Activated naive CD8-positive, alpha-beta T cell treated with anti-CD3 and anti-CD28 coated beads, Interleukin-2, amount 10 ng/mL, durations not matched to agents 7 days and 5 days (primary cell): ENCODE measurements at places on chromosomes 2 and 18. TPM values are rescaled to one million over a fixed set of nuclear protein-coding genes. Genes with fewer than 3 reads are reported as not detected.

DNA sequence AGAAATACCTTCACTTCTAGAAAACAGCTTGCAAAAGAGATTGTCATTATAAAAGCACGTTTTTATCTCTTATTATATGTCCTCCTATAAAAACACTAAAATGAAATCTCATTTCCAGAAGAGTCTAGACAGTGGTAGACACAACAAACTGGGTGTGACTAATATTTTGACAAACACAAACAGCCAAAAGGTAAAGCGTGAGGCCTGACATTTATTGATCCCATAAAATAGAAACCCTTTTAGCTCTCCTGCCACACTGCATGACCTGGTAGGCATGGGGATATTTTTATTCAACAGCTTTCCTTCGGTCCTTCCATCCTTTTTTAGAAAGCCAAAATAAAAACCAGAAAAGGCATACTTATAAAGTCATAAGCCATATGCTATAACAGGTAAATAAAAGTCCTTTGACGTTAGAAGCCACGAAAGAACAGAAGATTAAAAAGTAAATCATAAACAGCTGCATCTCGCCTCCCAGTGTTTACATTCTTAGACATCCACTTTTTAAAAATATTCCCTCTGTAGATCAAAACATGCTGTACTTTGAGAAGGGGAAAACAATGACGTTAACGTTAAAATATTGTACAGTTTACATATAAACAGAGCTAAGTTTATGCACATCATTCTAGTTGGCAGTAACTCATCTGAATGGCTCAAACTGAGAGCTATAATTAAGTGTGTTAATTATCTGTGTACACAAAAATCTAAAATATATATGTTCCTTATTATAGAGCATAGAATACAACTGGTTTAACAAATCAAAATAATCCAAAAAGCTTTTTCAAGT is 44.6 kb downstream of the IRS1 start:
- no peaks in the 10 kb centered on the region for H3K27me3 ChIP-seq
- H3K27ac ChIP-seq, result no peak overlapping the region
- H3K36me3 ChIP-seq, result peaks cover 1% of the 10 kb centered on the region
- H3K4me1 ChIP-seq, result peaks cover 2% of the 10 kb centered on the region

DNA sequence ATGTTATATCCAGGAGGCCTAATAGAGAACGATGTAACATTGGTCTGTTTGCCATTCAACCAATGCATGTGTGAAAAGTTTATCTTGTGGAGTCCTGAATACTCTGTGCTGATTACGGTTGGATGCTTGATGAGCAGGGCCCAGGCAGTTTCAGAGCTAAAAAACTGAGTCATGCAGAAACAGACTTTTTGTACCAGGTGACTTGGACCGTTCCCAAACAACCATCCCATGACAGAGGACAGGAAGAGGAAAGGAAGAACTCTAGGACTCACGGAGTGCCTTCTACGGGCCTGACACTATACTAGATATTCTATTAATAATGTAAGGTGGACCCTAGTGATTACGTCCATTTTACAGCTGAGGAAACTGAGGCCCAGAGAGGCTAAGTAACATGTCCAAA is 142.1 kb downstream of the ARHGAP28 start:
- no peak overlapping the region for H3K27ac ChIP-seq
- no peak overlapping the region for H3K4me3 ChIP-seq
- no peaks in the 10 kb centered on the region for H3K27me3 ChIP-seq
- H3K36me3 ChIP-seq, result no peaks in the 10 kb centered on the region
- no peak for DNase-seq

DNA sequence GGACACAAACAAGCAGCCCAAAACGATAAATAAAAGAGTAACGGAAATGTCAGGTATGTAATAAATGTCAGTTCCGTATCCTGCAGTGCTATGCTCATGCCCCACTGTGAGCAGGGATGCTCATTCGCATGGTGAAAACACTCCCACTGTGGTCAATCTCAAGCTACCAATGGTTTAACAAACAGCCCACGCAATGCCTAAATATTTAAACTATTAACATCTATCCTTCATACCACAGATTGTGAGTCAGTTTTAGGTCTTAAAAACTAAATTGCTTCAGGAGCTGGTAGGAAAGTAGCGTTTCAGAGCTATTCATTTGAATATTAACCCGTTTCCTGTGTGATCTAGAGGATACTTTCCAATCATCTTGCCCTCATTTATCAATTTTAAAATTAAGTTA is 207.4 kb downstream of the TCF4 start:
- no peaks in the 10 kb centered on the region for H3K4me1 ChIP-seq
- no peak overlapping the region for H3K4me3 ChIP-seq
- DNase-seq, result no peak
- no peaks in the 10 kb centered on the region for H3K27me3 ChIP-seq
- H3K27ac ChIP-seq, result no peak overlapping the region
- no peaks in the 10 kb centered on the region for H3K36me3 ChIP-seq

DNA sequence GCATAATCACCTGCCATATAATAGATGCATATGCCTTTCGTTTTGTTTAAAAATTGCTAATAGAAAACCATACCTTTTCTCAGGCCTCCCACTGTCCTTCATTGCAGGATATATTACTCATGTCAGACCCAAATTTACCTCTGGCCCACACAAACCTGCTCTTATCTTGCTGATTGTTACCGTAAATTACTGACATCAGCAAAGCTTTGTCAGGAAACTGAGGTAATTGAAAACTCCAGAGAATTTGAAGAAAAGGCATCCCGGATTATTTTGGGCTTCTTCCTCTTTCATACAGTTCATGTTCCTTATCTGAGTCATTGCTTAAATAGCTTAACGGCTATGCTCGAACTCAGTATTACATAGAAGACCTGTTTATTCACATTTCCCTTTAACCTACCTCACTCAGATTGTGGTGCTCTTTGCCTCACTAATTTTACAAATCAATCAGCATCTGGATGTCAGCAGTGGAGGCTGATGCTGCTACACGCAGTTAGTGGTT is 145.7 kb downstream of the ZEB2 start:
- no peak overlapping the region for H3K27ac ChIP-seq
- peaks cover 2% of the 10 kb centered on the region for H3K36me3 ChIP-seq
- H3K27me3 ChIP-seq, result peaks cover 13% of the 10 kb centered on the region
- no peak for DNase-seq

The TNS1 gene
- 15.1 TPM for total RNA-seq

- H3K27me3 ChIP-seq, result peaks cover 6% of the 10 kb centered on the region
- peak overlapping the region; percentile 92 for H3K27ac ChIP-seq
- peaks cover 37% of the 10 kb centered on the region for H3K4me1 ChIP-seq
- H3K4me3 ChIP-seq, result peak overlapping the region; percentile 90
- H3K36me3 ChIP-seq, result peaks cover 7% of the 10 kb centered on the region
- DNase-seq, result peak; percentile 82
Measured at GRCh38 chr2:12716032-12716281, 779 bp upstream of the TRIB2 start.

GRCh38 chr18:79010802-79011201 is 31.2 kb downstream of the SALL3 start:
- peaks cover 3% of the 10 kb centered on the region for H3K27me3 ChIP-seq
- no peak for DNase-seq
- H3K27ac ChIP-seq, result no peak overlapping the region
- no peaks in the 10 kb centered on the region for H3K4me1 ChIP-seq
- H3K36me3 ChIP-seq, result no peaks in the 10 kb centered on the region

DNA sequence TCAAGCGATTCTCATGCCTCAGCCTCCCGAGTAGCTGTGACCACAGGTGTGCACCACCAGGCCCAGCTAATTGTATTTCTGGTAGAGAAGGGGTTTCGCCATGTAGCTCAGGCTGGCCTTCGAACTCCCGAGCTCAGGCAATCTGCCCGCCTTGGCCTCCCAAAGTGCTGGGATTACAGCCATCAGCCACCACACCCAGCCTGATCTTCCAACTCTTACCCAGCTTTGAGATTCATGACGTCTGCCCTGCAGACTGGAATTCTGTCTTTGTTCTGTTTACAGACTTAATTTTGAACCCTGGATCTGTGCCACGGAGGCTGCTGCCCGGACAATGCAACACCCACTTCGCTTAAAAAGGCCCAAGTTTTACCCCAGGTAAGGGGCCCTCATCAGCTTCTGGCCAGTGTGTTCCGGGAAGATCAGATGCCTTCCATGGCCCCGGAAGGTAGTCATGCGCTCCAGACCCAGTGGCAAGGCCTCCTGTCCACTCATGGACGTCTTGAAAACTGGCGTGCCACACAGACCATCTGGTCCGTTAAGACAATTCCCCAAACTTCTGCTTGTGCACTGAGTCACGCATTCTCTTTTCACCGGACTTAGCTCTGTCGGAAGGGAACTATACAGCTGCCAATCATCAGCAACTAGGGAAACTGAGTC is 5.5 kb downstream of the PXDN start:
- no peak overlapping the region for H3K27ac ChIP-seq
- H3K36me3 ChIP-seq, result no peaks in the 10 kb centered on the region
- H3K27me3 ChIP-seq, result peaks cover 19% of the 10 kb centered on the region

The GRHL1 gene
- 0.43 TPM for total RNA-seq

- peaks cover 7% of the 10 kb centered on the region for H3K27me3 ChIP-seq
- H3K36me3 ChIP-seq, result no peaks in the 10 kb centered on the region
- no peak overlapping the region for H3K27ac ChIP-seq
- H3K4me1 ChIP-seq, result no peaks in the 10 kb centered on the region
Measured at GRCh38 chr2:128505150-128505490, 186.5 kb upstream of the HS6ST1 start.

The ADI1 gene
- 16.6 TPM for total RNA-seq

GRCh38 chr2:71685941-71686611 is 232.7 kb downstream of the DYSF start:
- DNase-seq, result no peak
- no peak overlapping the region for H3K27ac ChIP-seq
- H3K27me3 ChIP-seq, result no peaks in the 10 kb centered on the region
- H3K4me3 ChIP-seq, result no peak overlapping the region

- peaks cover 15% of the 10 kb centered on the region for H3K36me3 ChIP-seq
- H3K4me1 ChIP-seq, result peaks cover 34% of the 10 kb centered on the region
- H3K27ac ChIP-seq, result peak overlapping the region; percentile 96
Measured at GRCh38 chr18:79405781-79406575, 10.2 kb downstream of the NFATC1 start.

DNA sequence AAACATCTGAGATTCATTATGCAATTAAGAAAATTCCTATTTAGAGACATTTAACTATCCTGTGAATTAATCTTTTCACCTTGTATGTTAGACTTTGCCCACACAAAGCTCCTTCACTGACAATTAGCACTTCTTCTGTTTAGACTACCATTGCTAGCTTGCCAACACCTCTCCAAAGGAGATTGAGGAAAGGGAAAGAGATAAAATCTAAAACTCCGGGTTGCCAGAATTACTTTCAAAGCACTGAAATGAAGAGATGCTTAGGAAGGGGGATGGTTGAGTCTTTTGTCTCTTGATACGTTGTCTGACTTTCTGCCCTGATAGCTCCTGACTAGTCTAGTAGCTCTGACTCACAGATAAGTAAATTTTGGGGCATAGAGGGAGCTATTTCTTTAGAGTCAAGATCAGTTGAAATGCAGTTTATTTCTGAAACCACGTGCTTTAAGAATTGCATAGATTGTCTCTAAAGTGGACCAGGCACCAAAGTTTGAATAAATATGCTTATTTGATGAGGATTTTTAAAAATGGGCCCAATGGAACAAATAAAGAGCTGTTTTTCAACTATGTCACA is 74.1 kb upstream of the DSEL start:
- no peak overlapping the region for H3K4me3 ChIP-seq
- H3K36me3 ChIP-seq, result no peaks in the 10 kb centered on the region
- DNase-seq, result no peak
- no peak overlapping the region for H3K27ac ChIP-seq

The PDE11A gene
- not detected for total RNA-seq

DNA sequence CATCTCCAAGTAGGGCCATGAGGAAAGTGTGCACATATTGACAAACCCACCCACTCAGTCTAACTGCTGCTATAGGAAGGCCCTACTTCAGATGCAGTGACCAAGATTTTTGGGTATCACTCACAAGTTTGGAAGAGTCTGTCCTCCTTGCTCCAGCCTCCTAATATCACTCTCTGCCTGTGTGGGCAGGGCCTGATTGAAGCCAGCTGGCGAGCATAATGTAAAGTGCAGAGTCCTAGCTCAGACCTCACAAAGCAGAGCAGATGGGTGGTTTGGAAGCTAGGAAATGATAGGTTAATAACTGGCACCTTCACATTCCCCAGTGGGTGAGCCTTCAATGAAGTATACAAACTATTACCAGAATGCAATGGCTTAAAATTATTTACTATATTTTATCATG is 11.2 kb upstream of the SULT1C3 start:
- H3K4me3 ChIP-seq, result no peak overlapping the region
- no peaks in the 10 kb centered on the region for H3K36me3 ChIP-seq
- no peaks in the 10 kb centered on the region for H3K27me3 ChIP-seq
- no peak overlapping the region for H3K27ac ChIP-seq

DNA sequence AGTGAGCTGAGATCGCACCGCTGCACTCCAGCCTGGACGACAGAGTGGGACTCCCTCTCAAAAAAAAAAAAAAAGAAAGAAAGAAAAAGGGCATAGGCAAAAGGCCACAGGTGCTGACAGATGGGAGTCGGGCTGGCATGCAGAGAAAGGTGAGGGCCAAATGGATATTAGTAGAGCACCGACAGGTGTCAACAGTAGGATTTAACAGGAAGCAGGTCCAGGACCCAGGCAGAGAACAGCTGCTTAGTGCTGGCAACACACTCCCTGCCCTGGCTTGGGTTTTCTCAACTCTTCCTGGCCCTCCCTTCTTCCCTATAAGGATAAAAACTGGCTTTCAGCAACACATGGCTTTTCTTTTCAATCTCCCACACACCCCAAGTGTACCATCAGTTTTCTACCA is 84.9 kb downstream of the MRO start:
- H3K4me1 ChIP-seq, result no peaks in the 10 kb centered on the region
- no peak overlapping the region for H3K4me3 ChIP-seq
- no peaks in the 10 kb centered on the region for H3K36me3 ChIP-seq
- H3K27ac ChIP-seq, result no peak overlapping the region
- no peak for DNase-seq

The CCBE1 gene
- not detected for total RNA-seq

The IL36G gene
- not detected for total RNA-seq

- peaks cover 10% of the 10 kb centered on the region for H3K36me3 ChIP-seq
- peaks cover 30% of the 10 kb centered on the region for H3K27me3 ChIP-seq
- peaks cover 32% of the 10 kb centered on the region for H3K4me1 ChIP-seq
- H3K27ac ChIP-seq, result peak overlapping the region; percentile 95
Measured at GRCh38 chr2:165793161-165793778, 777 bp downstream of the GALNT3 start.

- peaks cover 60% of the 10 kb centered on the region for H3K36me3 ChIP-seq
- no peak overlapping the region for H3K27ac ChIP-seq
- DNase-seq, result no peak
- H3K27me3 ChIP-seq, result no peaks in the 10 kb centered on the region
Measured at GRCh38 chr2:98492441-98492840, 47.8 kb downstream of the INPP4A start.

DNA sequence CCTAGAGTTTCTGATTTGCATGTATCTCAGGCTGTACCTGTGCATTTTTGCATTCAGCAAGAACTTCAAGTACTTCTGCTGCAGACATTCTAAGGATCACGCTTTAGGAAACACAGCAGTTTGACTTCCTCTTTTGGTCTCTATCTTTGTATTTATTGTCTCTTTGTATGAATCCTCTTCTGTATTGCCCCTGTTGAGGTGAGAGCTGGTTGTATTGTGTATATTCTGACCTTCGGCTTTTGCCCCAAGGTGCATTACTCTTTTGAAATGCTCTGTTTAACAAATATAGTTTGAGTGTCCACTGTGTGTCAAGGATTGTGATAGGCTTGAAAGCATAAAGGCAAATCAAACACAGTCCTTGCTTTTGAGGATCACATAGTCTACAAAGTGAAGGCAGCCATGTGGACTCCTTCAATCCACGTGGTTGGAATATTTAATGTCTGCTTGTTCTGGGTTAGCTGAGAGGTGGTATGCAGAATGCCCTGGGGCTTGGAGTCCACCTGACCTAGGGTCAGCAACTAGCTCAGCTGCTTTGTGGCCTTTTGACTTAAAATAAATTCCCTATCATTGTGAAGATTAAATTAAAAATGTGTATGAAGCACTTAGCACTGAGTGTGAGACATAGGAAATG is 108.1 kb downstream of the LYPD6 start:
- H3K4me3 ChIP-seq, result no peak overlapping the region
- no peak for DNase-seq
- peaks cover 2% of the 10 kb centered on the region for H3K27me3 ChIP-seq
- H3K4me1 ChIP-seq, result no peaks in the 10 kb centered on the region
- no peak overlapping the region for H3K27ac ChIP-seq

The C2orf78 gene
- total RNA-seq, result not detected
